ENCODE measurements at places on chromosomes 2 and 18.

- DNase-seq: no peak
Observed at GRCh38 chr2:146366276-146366675, 1478.6 kb upstream of the ACVR2A start.

DNA sequence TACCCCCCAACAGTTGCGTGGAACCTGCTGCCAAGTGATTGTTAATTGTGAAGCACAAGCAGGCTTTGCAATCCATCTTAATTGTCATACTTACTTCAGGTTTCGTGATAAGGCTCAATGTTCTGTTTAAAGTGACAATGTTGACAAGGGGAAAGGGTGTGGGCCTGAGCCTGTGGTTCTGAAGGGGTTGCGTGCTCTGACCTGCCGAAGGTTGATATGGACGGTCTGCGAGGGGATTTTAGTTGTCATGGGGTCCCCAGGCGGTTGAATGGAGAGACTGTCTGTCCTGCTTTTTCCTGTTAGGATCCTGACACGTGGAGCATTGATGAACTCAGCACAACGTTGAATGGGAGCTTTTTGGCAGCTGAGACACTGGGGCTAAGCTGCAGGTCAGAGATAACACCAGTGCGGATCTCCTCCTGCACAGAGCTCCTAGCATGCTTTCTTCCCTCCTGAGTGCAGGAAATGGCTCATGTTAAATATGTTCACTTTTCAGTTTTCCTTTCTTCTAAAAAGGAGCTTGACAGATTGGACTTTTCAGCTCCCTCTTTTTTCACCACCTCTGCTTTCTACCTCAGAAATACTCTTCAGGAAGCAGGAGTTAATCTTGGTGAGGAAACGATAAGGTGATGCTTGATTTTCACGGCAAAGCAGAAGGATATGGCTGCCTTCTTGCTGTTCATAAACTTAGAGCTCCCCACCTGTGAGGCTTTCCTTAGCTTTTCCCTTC lies 62.9 kb upstream of the ZEB2 start:
- no peak for DNase-seq

- peak; percentile 79 for DNase-seq
Observed at GRCh38 chr2:189933911-189934399, 128.6 kb downstream of the MSTN start.

DNA sequence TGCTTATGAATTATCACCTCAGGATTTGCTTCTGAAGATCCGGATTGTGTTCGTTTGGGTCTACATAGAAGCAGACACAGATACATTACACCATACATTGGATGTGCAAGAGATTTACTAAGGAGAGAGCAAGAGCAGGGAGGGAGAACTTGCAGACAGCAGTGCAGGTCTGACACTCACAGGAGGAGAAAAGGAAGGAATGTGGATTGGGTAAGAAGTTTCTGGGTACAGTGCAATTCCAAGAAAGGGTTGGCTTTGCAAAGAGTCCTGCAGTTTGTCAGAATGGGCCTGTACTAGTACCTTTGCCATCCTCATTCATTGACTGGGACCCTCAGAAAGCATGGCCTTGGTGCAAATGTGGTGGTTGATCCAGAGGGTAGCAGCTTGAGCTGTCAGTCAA lies 4.8 kb upstream of the THOC1 start:
- no peak for DNase-seq

- no peak for DNase-seq
Observed at GRCh38 chr2:156986339-156986988, 271.0 kb upstream of the GALNT5 start.

GRCh38 chr2:71934595-71935261 lies 212.9 kb downstream of the CYP26B1 start:
- DNase-seq: no peak

DNA sequence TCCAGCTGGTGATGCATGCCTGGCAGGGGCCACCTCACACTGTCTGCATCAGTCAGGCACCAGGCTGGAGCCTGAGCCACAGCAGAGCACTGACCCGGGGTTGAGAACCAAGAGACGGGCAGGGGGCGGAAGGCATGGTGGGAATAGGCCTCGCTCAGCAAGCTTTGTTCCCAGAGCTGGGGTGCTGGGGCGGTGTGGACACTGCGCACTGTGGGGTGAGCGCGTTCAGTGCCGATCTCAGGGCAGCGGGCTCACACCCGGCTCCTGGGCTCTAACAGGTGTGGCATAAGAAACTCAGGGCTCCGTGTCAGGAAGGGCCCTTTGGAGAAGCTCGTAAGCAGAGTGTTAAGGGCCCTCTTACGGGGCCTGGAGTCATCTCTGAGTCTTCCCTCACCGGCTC lies 15.7 kb downstream of the SH3RF3 start:
- no peak for DNase-seq

GRCh38 chr18:644395-645004 lies 13.0 kb upstream of the TYMS start:
- no peak for DNase-seq

DNA sequence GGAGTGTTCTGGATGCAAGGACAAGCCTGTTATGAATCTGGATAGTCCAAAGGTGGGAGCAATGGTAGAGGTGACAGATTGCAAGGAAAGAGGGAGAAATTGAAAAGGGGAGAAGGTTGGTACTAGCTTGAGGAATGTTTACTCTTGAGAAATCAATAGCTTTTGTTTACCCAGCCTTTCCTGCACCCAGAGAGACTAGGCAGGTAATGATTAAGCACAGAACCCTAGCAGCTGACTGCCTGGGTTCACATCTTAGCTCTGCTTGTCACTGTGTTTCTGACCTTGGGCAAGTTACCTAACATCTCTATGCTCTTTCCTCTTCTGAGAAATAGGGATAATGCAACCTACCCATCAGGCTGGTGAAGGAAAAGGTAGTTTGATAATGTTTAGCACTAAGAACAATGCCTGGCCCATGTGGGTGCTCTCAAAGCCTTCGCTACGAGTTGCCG lies 178.6 kb downstream of the MGAT5 start:
- no peak for DNase-seq

DNA sequence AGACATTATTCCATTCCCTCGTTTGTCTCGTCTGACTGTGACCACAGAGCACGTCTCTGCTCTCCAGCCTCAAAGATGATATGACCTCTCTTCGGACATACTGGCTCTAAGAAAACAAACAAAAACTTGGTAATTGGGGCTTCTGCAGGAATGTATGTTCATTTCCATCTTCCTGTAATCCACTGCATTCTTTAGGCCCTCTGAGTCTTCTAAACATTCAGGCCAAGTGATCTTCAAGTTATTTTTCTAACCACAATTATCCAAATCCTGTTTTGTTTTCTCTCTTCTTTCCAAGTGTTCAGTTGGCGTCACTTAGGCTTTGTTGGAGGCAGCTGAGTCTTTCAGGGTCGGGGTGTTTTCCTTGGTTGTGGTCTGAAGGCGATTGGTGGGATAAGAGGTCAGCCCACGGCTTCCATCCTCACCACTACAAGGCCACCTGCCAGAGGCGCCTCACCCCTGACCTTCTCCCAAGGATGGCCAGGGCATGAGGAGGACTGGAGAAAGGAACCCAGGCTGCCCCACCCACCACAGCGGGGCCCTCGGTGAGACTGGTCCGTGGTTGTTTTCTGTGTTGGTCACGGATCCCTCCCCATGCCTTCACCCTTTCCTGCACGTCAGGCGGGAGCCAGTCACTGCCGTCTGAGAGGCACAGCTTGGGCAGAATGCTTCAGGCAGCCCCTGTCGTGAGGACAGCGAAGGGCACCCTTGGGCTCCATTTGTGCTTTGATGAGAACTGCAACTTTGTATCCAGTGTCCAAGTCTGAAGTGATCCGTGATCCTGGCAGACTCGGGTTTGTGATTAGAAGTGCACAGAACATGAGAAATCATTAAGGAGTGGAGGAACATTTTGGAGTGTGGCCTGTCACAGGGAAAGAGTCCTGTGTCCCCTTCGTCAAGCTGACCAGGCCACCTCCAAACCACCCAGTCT lies 88.6 kb upstream of the FHL2 start:
- peak; percentile 92 for DNase-seq

DNA sequence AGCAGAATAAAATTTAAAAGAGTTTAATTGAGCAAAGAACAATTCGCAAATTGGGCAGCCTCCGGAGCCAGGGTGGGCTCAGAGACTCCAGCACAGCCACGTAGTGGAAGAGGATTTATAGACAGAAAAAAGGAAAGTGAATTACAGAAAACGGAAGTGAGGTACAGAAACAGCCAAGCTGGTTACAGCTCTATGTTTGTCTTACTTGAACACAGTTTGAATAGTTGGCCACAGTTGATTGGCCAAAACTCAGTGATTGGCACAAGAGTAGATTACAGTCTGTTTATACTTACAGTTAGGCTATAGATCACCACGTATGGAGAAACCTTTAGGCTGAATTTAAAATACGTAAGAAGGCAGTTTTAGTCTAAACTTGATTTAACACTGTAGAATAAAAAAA lies 78.8 kb upstream of the NEDD4L start:
- DNase-seq: no peak

- no peak for DNase-seq
Observed at GRCh38 chr2:38450509-38450908, 73.4 kb upstream of the ATL2 start.

GRCh38 chr2:176683618-176684111 lies 414.4 kb downstream of the MTX2 start:
- no peak for DNase-seq

- DNase-seq: no peak
Observed at GRCh38 chr2:203612246-203612645, 77.1 kb upstream of the RAPH1 start.
